ENCODE measurements at places on chromosomes 4 and X.

GRCh38 chr4:101253121-101253520 lies 94.2 kb downstream of the PPP3CA start:
- no peak for DNase-seq

DNA sequence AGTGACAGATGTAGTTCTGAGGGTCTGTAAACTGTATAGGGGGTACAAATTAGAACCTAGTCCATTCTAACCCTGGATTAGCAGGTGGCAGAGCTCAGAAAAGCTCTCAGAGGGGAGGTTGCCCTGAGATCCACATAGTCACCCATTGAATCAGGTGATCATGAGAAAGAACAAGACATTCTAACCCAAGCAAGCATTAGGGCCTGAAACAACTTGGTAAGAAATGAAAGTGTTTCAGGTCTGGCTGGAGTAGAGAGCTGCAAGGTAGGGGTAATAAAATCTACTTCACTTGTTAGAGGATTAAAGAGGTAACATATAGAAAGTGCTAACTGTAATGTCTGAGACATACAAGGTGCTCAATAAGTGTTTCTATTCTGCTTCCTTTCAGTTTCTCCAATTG lies 8.8 kb upstream of the BMP2K start:
- DNase-seq: no peak

DNA sequence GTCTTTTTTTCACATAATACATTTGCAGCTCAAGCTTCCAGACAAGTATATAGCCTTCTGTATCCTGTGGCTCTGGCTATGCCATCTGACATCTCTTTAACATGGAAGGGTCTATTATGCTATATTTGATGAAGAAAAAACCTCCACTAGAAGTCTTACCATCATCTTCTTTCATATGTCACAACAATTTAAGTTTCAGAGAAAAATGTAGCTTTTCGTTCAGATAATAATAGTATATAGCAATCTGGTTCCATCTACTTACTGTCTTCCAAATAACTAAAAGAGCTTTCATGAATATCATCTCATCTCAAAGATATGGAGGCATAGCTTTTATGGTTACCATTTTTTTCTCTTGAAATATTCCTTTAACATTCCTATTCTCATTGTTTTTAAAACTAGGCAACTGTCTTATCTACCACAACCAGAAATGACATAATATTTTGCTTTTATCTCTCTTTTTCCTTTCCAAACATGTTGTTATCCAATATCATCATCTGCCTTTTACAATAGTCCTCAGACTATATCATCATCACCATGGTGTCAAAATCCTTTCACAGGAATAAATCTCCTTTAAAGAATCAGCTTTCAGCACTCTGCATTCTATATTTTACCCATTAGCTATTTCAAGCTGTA lies 1005.1 kb downstream of the PDHA2 start:
- no peak for DNase-seq

DNA sequence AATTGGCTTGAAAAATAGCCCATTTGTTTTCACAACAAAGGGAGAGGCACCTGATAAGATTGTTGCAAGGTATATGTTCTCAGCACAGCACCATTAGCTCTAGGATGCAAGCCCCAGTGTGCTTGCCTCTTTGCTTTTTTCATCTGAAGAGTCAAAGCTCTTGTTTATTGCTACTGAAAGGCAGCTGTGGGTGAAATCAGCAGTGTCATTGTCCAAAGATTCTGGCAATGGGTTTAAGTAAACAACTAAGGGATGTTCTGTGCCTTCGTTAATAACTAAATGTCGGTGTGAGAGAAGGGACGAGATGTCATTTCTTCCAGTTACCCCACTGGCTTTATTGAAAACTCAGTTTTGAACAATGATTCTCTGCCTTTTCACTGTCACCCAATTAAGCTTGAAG lies 567.7 kb downstream of the KCNIP4 start:
- no peak for DNase-seq

- DNase-seq: no peak
Observed at GRCh38 chr4:47606482-47606881, 121.4 kb downstream of the ATP10D start.

GRCh38 chr4:177001271-177002175 lies 208.8 kb upstream of the VEGFC start:
- DNase-seq: no peak

GRCh38 chrX:105502336-105502735 lies 281.8 kb upstream of the TEX13A start:
- DNase-seq: no peak

DNA sequence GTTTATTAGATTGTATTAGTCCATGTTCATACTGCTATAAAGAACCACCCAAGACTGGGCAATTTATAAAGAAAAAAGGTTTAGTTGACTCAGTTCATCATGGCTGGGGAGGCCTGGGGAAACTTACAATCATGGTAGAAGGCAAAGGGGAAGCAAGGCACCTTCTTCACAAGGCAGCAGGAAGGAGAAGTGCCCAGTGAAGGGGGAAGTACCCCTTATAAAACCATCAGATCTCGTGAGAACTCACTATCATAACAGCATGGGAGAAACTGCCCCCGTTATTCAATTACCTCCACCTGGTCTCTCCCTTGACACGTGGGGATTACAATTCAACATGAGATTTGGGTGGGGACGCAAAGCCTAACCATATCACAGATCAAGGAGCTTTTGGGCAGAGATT lies 8.1 kb upstream of the HSD17B13 start:
- DNase-seq: no peak

Measured in CD4-positive, alpha-beta T cell treated with Interleukin-10 for 1 hour (primary cell).